ENCODE measurements at places on chromosomes 2 and 18. TPM values are rescaled to one million over a fixed set of nuclear protein-coding genes. Genes with fewer than 3 reads are reported as not detected.

NAT8 gene
- not detected for total RNA-seq

FAM237A gene
- not detected for total RNA-seq

TRPM8 gene
- not detected for total RNA-seq

RFTN2 gene
- not detected for total RNA-seq

C2orf78 gene
- total RNA-seq: not detected

HOXD13 gene
- total RNA-seq: not detected

TTN gene
- 1.8 TPM for total RNA-seq

CDH20 gene
- 0.20 TPM for total RNA-seq

DNA sequence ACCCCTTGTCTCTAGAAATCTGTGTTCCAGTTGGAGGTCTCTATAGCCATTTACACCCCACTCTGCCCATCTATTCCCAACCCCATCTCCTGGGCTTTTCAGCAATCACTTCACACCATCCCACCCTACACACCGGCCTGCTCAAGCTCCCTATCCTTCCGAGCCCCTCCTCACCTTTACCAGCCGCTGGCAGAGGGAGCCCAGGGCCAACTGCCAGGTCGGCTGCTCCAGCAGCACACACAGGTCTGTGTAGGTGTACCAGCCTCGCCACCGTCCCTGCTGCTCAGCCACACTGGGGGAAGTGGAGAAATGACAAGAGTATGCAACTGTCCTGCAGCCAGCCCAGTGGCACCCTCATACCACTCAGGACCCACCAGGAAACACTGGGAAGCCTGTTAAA is 3.3 kb upstream of the SLC23A3 start:
- no peaks in the 10 kb centered on the region for H3K27me3 ChIP-seq
- no peak overlapping the region for H3K4me3 ChIP-seq
- no peak overlapping the region for H3K27ac ChIP-seq
- DNase-seq: no peak
- peaks cover 33% of the 10 kb centered on the region for H3K4me1 ChIP-seq

DNA sequence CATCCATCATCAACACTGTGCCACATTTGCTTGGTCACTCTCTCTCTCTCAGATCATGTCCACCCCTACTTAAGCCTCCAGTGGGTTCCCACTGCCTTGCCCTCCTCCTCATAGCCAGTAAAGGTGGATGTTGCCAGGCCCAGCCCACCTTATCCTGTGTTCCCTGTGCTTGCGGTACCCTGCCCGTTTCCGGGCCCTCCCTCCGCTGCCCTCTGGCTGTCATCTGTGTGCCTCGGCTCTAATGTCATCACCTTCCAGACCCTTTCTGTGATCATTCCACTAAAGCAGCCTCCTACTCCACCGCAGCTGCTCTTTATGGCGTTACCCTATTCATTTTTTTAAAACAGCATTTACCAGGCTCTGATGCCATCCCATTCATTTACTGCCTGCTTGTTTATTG is 305.7 kb upstream of the SKOR2 start:
- no peaks in the 10 kb centered on the region for H3K36me3 ChIP-seq
- DNase-seq: no peak

DNA sequence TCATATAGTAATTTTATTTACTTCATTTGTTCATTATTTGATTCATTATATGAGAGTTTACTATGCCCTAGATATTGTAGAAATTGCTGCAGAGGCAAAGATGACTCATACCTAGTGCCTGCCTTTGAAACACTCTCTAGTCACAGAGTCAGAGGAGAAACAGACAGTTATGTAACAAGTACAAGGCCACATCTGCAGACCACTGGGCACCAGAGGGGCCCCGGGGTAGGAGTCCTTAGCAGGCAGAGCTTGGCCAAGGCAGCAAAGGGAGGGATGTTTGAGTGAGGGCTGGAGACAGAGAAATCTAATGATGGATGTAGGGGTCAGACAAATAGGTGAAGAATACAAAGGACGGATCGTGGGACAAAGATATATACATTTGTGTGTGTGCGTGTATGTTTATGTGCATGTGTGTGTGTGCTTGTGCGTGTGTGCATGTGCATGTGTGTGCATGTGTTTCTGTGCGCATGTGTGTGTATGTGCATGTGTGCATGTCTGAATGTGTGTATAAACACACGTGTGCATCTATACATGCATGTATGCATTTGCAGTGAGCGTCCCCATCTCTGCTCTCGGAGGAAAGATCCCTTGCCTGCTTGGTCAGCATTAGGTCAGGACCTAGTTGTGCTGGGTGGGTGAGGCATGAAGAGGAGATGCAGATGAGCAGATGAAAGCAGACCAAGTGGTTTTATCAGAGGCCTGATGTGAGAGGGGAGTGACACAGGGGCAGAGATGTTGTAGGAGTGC is 170.6 kb upstream of the MYT1L start:
- H3K4me3 ChIP-seq: no peak overlapping the region
- no peaks in the 10 kb centered on the region for H3K36me3 ChIP-seq
- no peak for DNase-seq
- no peak overlapping the region for H3K27ac ChIP-seq
- peaks cover 3% of the 10 kb centered on the region for H3K27me3 ChIP-seq
- no peaks in the 10 kb centered on the region for H3K4me1 ChIP-seq

DNA sequence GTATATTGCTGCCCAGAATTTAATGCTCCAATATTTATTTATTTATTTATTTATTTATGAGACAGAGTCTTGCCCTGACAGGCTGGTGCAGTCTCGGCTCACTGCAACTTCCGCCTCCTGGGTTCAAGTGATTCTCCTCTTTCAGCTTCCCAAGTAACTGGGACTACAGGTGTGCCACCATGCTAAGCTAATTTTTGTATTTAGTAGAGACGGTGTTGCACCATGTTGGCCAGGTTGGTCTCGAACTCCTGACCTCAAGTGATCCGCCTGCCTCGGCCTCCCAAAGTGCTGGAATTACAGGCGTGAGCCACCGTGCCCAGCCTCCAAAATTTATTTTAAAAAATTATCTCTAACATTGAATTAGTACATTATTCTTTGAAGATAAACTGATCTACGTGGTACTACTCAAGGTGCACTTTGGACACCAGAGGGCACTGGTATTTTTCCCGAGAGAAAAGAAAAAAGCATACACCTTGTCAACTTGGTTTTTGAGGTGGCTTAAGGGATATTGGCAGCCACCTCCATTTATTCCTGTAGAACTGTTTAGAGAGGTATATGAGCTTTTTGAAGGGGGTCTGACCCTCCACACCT is 1.4 kb upstream of the IDH1 start:
- no peaks in the 10 kb centered on the region for H3K27me3 ChIP-seq
- no peak overlapping the region for H3K4me3 ChIP-seq
- H3K36me3 ChIP-seq: peaks cover 6% of the 10 kb centered on the region
- H3K4me1 ChIP-seq: peaks cover 22% of the 10 kb centered on the region

DNA sequence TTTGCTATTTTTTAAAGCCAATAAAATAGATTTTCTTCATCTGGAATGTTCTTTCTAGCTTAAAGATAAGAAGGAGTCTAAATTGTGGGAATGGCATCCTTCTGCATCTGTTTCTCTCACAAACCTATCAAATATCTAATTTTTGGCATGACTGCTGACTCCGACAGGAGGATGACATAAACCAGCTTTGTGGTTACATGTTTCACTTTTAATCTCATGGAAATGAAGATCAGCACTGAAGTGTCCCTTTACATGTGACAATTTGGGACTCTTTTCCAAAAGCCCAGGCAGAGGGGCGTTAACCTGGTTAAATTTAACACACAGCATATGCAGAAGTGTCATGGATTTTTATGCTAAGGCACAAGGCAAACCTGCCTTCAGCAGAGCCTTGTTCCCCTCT is 694.7 kb downstream of the ARHGAP15 start:
- DNase-seq: no peak
- no peak overlapping the region for H3K4me3 ChIP-seq
- H3K4me1 ChIP-seq: no peaks in the 10 kb centered on the region
- H3K36me3 ChIP-seq: no peaks in the 10 kb centered on the region
- no peak overlapping the region for H3K27ac ChIP-seq

GRCh38 chr2:105320651-105321215 is 8.8 kb downstream of the TGFBRAP1 start:
- H3K27ac ChIP-seq: no peak overlapping the region
- H3K4me1 ChIP-seq: peaks cover 55% of the 10 kb centered on the region
- no peak for DNase-seq
- H3K27me3 ChIP-seq: no peaks in the 10 kb centered on the region
- H3K36me3 ChIP-seq: peaks cover 23% of the 10 kb centered on the region

GRCh38 chr2:231933916-231934401 is 7.8 kb upstream of the NPPC start:
- no peak overlapping the region for H3K27ac ChIP-seq
- no peak overlapping the region for H3K4me3 ChIP-seq
- H3K27me3 ChIP-seq: peaks cover 5% of the 10 kb centered on the region
- H3K36me3 ChIP-seq: no peaks in the 10 kb centered on the region
- peaks cover 6% of the 10 kb centered on the region for H3K4me1 ChIP-seq

DNA sequence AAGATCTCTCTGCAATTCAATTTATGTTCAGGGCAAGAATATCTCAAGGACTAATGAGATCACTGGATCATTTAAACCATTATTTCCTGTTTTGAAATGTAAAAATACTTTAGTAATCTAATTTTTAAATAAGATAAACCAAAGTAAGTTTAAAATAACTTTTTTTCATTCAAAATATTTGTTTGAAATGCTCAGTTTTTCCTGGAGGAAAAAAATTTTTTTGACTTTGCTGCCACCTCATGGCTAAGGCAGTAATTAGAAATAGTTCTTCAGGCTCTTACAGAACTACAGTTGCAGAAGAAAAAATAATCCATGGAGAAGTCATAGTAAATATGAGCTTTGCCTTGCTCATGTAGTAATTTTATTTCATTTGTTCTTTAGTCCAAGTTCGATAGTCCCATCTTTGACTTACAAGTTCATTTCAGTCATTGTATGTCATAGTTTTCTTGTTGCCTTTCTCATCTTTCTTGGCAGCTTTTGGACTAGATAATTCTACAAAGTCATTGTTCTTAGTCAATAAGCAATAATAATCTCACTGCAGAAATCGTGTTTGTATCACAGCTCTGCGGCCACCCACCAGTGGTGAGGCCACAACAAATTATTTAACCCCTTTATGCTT is 127.4 kb downstream of the DPP4 start:
- no peak overlapping the region for H3K4me3 ChIP-seq
- H3K27ac ChIP-seq: no peak overlapping the region
- DNase-seq: no peak

- no peaks in the 10 kb centered on the region for H3K4me1 ChIP-seq
- no peaks in the 10 kb centered on the region for H3K36me3 ChIP-seq
- DNase-seq: no peak
- no peak overlapping the region for H3K27ac ChIP-seq
- no peak overlapping the region for H3K4me3 ChIP-seq
Observed at GRCh38 chr2:231239751-231240150, 41.3 kb downstream of the ARMC9 start.

DNA sequence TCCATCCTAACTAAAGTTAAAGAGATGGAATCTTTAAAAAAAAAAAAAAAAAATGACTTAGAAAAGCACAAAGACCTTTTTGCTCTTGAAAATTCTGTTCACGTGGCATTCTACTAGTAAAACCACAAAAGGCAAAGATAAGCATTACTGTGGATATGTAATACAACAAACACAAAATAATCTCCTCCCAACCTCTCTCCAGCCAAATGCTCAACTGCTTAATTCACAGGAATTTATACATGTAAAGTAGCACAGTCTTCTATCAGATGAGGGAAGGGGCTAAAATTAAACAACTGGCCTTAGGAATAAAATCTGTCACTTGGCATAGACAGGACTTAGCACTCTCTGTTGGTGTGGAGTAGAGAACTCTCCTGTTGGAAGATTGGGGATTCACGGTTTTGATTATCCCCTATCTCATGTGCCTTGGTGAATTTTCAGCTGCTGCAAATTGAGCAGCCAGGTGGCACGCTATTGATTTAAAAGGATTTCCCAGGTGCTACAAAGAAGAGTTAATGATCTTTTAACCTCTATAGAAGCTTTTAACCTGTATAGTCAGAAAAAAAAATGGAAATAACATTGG is 57.4 kb downstream of the ATIC start:
- H3K4me1 ChIP-seq: no peaks in the 10 kb centered on the region
- no peak for DNase-seq
- H3K36me3 ChIP-seq: peaks cover 31% of the 10 kb centered on the region
- H3K4me3 ChIP-seq: no peak overlapping the region

- no peak overlapping the region for H3K4me3 ChIP-seq
- H3K27ac ChIP-seq: no peak overlapping the region
- H3K27me3 ChIP-seq: peaks cover 7% of the 10 kb centered on the region
- peaks cover under 1% of the 10 kb centered on the region for H3K4me1 ChIP-seq
Observed at GRCh38 chr2:238689871-238690389, 158.0 kb upstream of the TWIST2 start.

DNA sequence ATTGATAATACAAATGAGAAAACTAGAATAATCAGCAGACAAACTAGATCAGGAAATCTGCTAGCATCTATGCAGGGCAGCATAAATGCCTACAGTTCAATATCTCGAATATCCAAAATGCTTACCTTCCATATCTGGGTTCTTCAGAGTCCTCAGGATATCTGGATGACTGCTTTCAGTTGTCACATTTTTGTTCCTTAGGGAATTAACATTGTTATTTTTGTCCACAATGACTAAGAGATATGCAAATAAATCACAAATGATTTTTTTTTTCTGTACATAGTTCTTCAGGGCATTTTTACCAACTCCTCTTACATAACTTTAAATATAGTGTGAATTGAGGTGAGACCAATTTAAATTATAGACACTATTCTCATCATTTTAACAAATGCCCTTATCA is 80.9 kb downstream of the AQP4 start:
- H3K4me1 ChIP-seq: no peaks in the 10 kb centered on the region
- no peak overlapping the region for H3K4me3 ChIP-seq
- H3K36me3 ChIP-seq: no peaks in the 10 kb centered on the region
- no peak for DNase-seq
- no peak overlapping the region for H3K27ac ChIP-seq

DNA sequence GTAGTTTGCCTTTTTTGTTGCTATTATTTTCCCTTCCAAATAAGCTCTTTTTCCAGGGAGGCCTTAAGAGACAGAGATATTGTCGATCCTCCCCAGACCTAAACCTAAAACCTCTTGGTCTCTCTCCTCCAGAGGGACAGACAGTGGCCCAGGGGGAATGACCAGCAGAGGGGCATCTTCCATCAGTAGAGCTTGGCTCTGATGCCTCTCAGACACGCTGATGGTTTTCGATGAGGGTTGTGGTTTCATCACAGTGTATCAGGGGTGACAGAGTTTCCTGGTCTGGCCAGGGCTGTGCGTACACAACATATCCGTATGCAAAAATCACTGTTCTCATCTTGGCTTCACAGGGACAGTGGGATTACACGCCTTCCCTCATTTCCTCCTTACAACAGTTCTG is 68.6 kb downstream of the GATA6 start:
- H3K27ac ChIP-seq: no peak overlapping the region
- no peak for DNase-seq
- no peaks in the 10 kb centered on the region for H3K36me3 ChIP-seq
- H3K4me3 ChIP-seq: no peak overlapping the region

GRCh38 chr2:105660489-105660888 is 84.2 kb upstream of the NCK2 start:
- DNase-seq: no peak
- H3K27ac ChIP-seq: no peak overlapping the region
- H3K4me3 ChIP-seq: no peak overlapping the region
- peaks cover 2% of the 10 kb centered on the region for H3K4me1 ChIP-seq

- H3K4me1 ChIP-seq: no peaks in the 10 kb centered on the region
- no peak overlapping the region for H3K4me3 ChIP-seq
- no peaks in the 10 kb centered on the region for H3K27me3 ChIP-seq
- H3K27ac ChIP-seq: no peak overlapping the region
- no peak for DNase-seq
Observed at GRCh38 chr2:1632510-1632909, 111.8 kb downstream of the PXDN start.

- no peak overlapping the region for H3K4me3 ChIP-seq
- H3K27me3 ChIP-seq: peaks cover 12% of the 10 kb centered on the region
- no peaks in the 10 kb centered on the region for H3K36me3 ChIP-seq
- H3K27ac ChIP-seq: no peak overlapping the region
- H3K4me1 ChIP-seq: no peaks in the 10 kb centered on the region
- DNase-seq: no peak
Observed at GRCh38 chr2:30872797-30873196, 65.6 kb upstream of the CAPN13 start.

Measured in activated naive CD8-positive, alpha-beta T cell treated with anti-CD3 and anti-CD28 coated beads for 36 hours (primary cell).